ENCODE measurements at places on chromosomes 7 and 10. TPM values are rescaled to one million over a fixed set of nuclear protein-coding genes. Genes with fewer than 3 reads are reported as not detected.

Gene CELF2
- total RNA-seq = 102 TPM

Gene MKX
- 3.2 TPM for total RNA-seq

Gene PKD1L1
- 0.92 TPM for total RNA-seq

Gene AUTS2
- 82.1 TPM for total RNA-seq

Gene MYOZ1
- 0.46 TPM for total RNA-seq

Gene NRCAM
- 205 TPM for total RNA-seq
